ENCODE measurements at places on chromosomes 5 and 9.

DNA sequence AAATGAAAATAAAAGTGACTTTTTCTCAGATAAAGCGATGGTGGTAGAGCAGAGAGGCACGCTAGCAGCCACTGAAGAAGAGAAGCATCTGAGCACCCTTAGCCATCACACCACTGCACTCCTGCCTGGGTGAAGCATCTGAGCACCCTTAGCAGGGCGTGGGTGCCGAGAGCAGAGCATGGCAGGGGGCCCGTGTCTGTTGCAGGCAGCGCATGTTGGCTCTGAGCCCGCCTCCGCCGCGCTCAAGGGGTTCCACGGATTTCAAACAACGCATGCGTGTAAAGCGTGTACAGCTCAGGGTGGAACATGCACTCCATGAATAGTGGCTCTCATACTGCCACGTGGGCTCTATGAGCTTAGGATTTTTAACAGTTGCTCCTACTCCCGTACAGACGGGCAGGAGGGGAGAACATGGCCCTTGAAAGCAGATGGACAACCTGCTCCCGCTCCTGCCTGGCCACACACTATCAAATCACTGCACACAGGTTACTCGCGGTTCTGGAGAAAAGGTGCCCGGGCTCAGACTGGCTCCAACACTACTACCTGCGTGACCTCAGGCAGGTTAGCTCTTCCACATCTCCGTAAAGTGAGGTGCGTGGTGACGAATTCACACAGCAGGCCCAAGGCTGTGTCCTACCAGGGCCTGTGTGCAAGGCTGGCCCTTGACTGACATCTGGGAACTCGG, 12.1 kb downstream of the LRRC14B start:
- no peak for DNase-seq

GRCh38 chr9:136964171-136964689, 12.2 kb downstream of the LCN12 start:
- no peak for DNase-seq

DNA sequence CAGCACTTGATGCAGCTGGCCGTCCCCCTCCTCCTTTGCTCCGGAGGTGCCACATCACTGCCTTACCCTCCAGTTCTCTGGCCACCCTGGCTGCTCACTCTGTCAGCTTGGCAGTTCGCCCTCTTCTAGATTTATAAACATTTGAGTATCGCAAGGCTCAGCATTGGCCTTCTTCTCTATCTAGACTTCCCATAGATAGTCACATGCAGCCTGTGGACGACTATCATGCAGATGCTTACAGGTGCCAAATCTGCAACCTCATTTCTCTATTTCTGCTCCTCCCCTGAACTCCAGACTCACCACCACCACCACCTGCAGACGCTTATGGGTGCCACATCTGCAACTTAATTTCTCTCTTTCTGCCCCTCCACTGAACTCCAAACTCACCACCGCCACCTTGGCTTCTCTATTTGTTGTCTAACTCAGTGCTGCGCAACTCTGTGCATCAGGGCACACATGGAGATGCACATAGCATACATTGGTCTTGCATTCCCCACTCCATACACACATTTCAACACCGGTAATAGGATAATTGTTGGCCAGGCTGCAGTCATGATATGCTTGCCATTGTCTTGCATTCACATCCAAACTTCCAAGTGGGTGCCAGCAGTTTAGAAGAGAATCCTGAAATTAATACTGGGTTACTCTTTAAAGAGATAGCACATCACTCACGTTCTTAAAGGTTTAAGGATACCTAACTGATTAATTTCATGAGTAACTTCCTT, 1.9 kb upstream of the DAP start:
- DNase-seq: no peak

DNA sequence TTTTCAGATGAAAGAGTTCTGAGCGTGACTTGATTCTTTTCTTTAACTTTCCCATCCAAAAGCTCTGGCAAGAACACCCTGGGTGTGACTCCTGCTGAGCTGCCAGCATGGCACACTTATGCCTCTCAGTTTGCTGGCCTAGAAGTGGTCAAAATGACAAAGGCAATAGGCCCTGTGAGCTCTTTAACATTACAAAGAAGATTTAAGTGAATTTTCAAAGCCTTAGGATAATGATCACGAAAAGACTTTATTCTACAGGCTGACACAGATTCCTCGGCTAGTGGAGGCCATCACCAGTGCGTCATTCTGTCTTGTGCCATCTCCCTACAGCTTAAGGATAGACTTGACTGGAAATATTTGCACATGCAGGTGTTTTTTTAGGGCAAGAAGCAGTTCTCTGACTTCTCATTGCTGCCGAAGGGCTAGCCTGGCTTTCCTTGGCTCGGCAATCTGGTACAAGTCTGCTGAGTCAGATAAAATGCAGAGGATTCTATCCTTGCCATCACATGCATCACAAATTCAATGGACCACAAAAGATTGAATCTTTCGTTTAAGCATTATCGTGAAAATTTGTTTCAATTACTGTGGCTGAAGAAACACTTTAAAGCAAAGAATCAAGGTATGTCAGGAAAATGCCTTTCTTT, 311.5 kb downstream of the COX7C start:
- no peak for DNase-seq

DNA sequence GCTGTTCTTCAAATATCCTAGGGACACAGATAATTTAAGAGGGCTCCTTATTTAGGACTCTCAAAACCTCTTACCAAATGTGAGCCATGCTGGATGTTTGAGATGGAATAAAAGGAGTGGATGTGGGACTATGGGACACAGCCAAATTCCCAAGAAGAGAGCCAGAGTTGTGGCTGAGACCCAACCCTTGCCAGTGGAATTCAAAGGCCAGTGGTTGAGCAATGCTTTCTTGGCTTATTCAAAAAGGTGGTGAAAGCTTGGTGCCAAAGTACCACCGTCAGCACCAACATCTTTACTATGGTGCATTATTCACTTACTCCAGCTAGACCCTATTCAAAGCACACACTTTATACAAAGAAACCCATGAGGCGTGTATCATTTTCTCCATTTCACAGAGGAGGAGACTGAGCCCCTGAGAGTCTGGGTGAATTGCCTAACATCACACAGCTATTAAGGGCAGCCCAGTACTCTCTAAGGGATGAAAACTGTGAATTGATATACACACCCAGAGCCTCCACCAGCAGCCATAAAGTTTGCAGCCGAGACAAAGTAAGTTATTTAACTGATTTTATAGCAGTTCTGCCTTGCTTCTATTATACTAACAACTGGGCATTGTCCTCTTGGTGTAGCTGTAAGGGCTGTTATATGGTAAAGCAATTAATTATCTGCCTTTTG, 391.7 kb downstream of the ACTL7B start:
- DNase-seq: no peak

DNA sequence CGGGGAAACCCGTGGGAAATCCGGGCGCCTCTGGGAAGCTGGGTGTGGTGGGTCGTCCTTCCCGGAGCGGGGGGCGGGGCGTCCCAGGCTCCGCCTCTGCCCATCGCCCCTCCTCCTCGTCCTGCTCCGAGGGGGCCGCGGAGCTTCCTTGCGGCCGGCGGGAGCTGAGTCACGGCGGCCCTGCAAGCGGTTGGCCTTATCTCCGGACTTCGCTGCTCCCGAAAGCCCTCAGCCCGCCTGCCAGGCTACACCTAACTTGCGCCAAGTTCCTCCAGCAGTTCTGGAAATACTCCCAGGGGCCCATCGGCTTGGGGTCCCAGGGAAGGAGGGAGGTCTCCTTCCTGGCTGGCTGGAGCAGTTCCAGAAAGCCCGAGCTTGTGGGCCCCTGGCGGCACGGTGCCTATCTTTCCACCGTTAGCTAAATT, 54.1 kb upstream of the CDKN2AIPNL start:
- no peak for DNase-seq

DNA sequence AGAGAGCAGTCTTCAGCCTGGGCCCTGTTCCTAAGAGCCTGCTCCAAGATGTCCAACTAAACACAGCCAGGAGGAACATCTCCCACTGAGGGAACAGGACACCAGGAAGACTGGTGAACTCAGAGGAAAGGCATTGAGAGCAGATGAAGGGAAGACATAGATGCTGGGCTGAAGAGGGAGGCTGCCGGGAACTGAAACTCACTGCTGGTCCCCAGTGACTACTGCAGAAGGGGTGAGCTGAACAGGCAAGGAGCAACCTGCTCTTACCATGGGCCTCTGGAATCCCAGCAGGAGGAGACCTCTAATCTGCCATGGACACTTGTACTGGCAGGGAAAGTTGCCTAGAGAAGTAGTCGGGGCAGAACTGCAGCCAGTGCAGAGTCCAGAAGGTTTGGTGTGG, 95.7 kb downstream of the TRPM3 start:
- DNase-seq: no peak

DNA sequence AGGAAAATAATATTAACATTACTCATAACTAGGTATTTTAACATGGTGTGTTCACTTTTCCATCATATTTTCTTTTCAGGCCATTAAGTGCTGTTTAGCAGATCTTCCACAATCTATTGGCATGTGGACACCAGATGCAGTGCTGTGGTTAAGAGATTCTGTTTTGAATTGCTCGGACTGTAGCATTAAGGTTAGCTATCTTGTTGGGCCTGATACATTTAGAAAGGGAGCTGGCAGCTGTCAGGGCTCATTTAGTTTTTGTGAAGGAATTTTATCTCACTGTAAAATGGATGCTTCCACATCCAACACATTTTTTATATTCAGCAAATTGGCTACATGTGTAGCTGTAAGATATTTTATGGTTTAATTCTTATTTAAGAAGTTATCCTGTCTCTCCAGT, 20.7 kb upstream of the TMOD1 start:
- no peak for DNase-seq

- no peak for DNase-seq
These were observed 610.8 kb downstream of the TLE1 start for GRCh38 chr9:81078555-81078954.

GRCh38 chr9:123081824-123082223, 48.4 kb downstream of the GPR21 start:
- no peak for DNase-seq

DNA sequence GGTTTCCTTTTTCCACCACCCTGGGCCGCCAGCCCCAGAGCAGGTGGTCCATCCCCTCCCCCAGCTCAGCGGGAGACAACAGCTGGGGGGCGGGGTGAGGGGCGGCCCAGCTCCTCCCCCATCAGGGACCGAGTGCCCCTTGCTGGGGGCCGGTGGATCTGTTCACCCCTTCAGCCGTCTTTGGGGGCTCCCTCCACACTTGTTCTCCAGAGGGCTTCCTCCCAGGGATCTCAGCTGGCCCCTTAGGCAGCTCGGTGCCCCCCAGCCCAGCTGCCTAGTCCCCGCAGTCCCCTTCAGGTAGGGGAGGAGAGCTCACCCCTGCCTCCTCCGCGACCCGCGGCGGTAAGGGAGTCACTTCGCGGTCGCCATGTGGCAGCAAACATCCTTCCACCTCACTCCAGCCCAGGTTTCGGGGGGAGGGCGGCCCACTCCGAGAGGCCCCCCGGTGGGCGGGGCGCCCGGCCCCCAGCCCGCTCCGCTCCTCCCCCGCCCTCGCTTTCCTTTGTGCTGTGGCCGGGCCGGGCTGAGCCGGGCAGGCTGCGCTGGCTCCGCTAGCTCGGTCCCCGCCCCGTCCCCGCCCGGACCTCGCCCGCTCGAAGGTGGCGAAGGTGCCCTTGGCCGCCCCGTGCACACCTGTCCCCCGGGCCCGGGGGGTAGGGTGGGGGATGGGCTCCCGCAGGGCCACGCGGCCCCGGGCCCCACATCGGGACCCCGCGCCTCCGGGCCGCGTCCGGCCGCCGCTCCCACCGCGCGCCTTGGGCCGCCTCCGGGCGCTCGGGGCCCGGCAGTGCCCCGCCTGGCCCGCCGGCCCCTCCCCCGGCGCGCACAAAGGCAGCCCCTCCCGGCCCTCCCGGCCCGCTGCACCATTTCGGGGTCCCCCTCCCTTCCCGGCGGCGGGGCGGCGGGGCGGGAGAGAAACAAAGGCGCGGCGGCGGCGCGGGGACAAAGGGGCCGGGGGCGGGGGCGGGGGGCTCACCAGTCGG, 683 bp downstream of the DBN1 start:
- DNase-seq: no peak

DNA sequence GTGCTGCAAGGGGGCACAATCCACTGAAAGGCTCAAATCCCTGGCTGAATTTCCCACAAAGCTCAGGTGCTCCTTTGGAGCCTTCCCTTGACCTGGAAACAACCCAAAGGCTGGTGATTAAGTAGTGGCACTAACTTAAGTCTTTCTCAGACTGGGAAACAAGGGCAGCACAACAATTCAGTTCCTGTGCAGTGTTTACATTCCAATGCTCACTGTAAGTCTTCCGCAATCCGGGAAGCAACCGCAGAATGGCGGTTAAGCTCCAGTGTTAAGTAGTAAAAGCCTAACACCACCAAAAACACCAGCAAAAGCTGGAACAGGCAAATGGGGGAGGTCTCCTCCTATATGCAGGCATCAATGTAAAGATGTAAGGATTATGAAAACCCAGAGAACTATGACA, 117.2 kb downstream of the TRPM3 start:
- no peak for DNase-seq

GRCh38 chr5:31574772-31575171, 42.7 kb downstream of the C5orf22 start:
- no peak for DNase-seq

DNA sequence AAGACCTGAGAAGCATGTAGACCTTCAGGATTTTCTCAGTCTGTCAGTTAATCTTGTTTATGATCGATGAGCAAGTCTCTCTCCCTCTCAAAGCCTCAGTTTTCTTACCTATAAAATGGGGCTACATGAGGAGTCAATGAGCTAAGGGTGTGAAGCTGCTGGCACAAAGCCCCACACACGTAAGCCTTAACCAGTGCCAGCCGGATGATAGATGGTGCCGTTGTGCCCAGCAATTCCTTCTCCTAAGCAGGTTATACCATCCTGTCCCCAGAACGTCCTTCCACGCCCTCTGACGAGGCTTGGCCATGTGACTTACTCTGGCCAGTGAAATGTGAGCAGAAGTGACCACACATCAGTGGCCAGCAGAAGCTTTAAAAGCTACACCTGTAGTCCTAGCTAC, 179.0 kb downstream of the C9orf50 start:
- no peak for DNase-seq

DNA sequence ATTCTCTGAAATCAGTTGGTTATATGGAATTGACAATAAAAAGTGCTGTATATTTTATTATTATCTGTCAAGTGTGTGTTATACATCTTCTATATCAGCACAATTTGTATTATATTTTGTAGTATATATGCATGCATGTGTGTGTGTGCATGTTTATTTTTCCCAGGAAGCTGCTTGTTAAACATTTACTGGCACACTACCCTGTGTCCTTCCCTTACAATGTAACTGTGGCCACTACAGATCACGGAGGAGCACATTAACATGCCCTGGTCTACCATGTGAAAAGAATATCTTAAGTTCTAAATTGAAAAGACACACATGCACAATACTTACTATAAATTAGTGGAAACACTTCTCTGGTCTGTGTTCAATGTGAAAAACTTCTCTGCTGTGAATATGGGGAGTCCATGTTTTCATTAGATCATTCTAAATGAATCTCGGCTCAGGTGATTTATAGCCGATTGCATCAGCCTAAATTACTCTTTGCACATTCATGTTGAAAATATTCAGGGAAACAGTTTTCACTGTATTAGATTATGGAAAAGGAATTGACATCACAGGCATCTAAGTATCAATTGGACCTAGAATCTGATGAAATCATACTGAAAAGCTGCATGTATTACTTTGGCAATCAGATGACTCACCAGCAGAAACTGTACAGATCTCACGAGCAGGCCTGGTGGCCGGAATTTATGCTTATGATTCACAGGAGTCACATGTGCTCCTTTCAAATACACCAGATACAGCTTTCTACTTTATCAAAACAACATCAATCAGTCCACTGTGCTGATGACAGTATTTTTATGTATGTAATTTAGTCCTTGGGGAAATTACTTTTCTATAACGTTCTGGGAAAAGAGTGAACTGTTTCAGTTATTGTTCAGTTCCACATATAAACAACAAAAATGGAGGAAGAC, 39.4 kb downstream of the LURAP1L start:
- no peak for DNase-seq
